ENCODE measurements at places on chromosomes 16 and 17.

DNA sequence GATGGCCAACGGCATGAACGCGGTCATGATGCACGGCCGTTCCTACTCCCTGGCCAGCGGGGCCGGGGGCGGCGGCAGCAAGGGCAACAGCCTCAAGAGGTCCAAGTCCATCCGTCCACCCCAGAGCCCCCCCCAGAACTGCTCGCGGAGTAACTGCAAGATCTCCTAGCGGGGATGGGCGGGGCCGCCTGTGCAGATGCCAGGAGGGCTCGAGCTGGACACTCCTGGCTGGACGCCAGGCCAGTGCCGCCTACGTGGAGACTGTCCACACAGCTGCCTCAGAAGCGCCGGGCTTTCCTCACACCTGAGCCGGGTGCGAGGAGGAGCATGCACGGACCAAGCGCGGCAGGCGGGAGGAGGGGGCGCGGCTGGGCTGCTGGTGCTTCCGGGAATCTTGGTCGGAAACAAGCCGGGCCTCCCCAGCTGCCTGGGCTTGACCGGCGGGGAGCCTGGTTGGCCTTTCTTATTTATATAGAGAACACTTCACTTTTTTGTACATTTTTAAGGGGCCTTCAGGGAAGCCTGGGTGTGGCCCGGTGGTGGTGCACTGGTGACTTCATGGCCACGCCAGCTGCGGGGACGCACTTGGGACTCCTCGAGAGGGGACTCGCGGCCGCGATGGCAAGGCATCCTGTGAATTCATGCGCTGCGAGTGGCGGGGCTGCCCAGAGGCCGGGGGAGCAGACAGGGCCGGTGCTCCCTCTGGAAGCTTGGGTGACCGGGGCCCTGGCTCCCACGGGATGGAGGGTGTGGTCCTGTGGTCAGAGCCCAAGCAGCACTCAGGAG lies 3.1 kb upstream of the WFIKKN1 start:
- no peak for DNase-seq

- no peak for DNase-seq
Observed at GRCh38 chr16:24975428-24975889, 39.7 kb downstream of the ARHGAP17 start.

GRCh38 chr16:70257391-70257790 lies 5.7 kb upstream of the EXOSC6 start:
- no peak for DNase-seq

- DNase-seq: no peak
Observed at GRCh38 chr17:75194879-75195278, 10.6 kb upstream of the NUP85 start.

DNA sequence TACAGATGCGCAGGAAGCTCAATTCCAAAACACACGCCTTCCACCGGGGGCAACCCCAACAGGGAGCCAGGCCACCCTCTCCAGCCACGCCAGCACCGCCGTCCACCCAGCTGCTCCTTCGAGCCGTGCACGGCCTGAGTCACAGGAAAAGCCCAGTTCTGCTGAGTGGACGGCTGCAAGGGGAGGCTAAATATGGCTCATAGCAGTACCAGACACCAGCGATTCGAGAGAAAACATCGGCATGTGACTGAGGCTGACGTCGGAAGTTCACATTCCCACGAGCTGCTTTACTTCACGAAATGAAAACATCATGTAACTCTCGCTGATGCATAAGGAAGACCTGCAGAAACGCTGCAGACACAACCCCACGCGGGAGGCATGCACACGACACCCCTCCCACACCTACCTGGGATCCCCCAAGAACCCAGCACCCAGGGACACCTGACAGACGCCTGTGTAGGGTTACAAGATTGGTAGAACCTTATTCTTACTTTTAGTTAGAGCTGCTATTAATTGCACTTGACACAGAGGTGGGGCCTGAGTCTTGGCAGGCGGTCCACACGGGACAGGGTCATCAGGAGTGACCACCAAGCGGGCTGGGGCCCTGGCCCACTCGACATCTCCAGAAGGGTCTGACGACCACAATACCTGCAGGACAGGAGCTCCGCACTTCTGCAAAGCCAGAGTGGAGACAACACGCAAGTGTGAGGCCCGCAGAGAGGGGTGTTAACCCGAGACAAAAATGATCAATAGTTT lies 116.8 kb downstream of the ANKRD11 start:
- peak; percentile 27 for DNase-seq

GRCh38 chr16:30491744-30492308 lies 19.3 kb downstream of the ITGAL start:
- peak; percentile 24 for DNase-seq

GRCh38 chr17:14197057-14197456 lies 39.6 kb downstream of the CDRT15 start:
- DNase-seq: no peak

- DNase-seq: no peak
Observed at GRCh38 chr17:50944054-50944901, 78.1 kb upstream of the TOB1 start.

GRCh38 chr16:59369523-59369922 lies 635.4 kb upstream of the GOT2 start:
- DNase-seq: no peak

- DNase-seq: no peak
Observed at GRCh38 chr16:10182222-10183053, at the start of gene GRIN2A. TSS of gene GRIN2A (minus strand) at chr16:10182428. CDS start at chr16:10180411, 2,017 bp downstream.
